ENCODE measurements at places on chromosomes 1 and 21. TPM values are rescaled to one million over a fixed set of nuclear protein-coding genes. Genes with fewer than 3 reads are reported as not detected.

GRCh38 chr1:221874285-221875003 is 132.6 kb upstream of the DUSP10 start:
- DNase-seq: no peak

DNA sequence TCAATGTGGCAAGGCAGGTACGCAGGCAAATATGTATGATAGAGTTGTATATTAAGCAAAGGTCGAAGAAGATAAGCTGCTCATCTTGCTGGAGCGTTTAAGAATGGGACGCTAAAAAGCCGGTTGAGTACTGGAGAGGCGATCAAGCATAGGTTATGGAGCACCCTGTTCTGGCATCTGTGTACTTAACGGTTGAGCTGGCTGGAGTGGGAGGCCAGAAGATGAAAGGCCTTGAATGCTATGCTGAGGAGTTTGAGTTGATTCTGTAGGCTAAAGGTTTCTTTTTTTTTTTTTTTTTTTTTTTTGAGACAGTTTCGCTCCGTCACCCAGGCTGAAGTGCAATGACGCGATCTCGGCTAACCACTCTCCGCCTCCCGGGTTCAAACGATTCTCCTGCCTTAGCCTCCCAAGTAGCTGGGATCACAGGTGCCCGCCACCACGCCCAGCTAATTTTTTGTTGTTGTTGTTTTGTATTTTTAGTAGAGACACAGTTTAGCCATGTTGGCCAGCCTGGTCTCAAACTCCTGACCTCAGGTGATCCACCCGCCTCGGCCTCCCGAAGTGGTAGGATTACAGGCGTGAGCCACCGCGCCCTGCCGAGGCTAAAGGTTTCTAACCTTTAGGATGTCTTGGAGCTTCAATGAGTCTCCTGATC is 850 bp upstream of the KHDC4 start:
- no peak for DNase-seq

ANXA9 gene
- total RNA-seq: 15.4 TPM

GRCh38 chr1:58699011-58699762 is 675 bp downstream of the MYSM1 start:
- no peak for DNase-seq

EPHB2 gene
- 19.3 TPM for total RNA-seq

DNA sequence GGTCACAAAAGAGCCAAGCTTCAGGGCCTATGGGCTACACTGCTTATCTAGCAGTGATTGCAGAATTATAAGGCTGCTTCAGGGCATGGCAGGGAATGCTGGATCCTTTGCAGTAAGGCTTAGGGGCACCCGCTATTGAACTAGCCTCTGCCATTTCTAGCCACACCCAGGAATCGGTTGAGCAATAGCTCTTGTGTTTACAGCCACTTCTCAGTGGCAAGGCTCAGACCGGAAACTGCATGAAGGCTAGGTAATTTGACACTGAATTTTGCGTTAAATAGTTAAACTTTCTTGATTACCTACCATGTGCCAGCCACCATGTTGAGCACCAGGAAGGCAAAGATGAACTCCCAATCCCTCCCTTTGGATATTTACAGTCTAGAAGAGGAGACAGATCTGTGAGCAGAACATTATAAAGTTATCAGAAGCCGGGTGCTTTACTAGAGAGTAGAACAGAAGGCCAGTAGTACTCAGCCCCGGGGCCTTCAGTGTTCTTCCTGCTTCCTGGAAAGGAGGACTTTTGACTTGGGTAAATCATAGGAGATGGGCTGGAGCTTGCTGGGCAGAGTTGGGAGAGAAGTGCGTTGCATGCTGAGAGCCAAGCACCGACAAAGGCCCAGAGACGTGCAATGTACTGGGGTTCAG is 98.6 kb upstream of the LPGAT1 start:
- peak; percentile 75 for DNase-seq
